NCI-H2081 (cell line): ENCODE measurements at places on chromosomes 5 and 9.

GRCh38 chr5:157444224-157444623 is 15.8 kb upstream of the NIPAL4 start:
- peak; percentile 43 for DNase-seq

DNA sequence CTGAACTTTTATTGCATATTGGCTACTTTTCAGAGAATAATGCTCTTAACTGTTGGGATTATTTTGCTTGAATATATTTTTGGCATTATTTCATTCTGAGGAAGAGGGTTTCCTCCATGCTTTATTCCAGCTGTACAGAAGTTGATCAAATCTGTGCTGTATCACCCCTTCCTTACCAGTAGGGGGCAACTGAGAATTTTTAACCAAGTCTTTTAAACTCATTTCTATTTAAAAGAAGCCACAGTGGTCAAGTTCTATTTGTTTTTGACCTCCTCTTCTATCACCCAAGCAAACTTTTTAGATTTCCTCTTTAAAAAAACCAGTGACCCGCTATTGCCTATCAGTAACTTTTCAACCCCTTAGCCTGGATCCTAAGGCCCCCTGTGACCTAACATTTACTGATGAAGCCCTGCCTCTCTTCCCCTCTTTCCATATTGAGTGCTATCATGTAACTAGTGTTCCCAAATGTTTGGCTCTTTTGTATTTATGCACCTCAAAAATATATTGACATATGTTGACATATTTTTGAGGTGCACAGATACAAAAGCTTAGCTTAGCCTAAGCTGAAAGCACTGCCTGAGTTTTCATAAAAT is 80.6 kb downstream of the FBXO4 start:
- DNase-seq, result no peak

GRCh38 chr5:98942847-98943246 is 14.0 kb upstream of the CHD1 start:
- DNase-seq, result no peak

DNA sequence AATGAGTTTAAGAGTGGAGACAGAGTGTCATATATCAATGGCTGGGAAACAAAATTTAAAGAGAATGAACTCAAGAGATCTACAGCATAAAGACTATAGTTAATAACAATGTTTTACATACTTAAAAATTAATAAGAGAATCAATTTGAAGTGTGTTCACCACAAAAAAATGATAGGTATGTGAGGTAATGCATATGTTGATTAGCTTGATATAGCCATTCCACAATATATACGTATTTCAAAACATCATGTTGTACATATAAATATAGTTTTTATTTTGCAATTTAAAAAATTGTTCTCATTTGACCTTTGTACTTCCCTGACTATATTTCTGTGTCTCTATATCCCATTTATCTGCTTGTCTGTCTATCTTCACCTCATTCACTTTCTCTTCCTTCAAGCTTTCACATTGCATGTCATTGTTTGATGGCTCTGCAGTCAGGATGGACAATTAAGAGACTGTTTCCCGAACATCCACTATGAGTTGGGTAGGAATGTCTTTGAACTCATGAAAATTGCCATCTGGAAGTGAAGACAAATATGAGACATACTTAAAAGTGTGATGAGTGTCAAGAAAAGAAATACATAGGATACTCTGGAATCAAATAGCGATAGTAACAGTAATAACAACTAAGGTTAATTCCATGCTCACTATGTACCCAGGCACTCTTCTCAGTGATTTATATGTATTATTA is 359.9 kb upstream of the ACTBL2 start:
- no peak for DNase-seq

DNA sequence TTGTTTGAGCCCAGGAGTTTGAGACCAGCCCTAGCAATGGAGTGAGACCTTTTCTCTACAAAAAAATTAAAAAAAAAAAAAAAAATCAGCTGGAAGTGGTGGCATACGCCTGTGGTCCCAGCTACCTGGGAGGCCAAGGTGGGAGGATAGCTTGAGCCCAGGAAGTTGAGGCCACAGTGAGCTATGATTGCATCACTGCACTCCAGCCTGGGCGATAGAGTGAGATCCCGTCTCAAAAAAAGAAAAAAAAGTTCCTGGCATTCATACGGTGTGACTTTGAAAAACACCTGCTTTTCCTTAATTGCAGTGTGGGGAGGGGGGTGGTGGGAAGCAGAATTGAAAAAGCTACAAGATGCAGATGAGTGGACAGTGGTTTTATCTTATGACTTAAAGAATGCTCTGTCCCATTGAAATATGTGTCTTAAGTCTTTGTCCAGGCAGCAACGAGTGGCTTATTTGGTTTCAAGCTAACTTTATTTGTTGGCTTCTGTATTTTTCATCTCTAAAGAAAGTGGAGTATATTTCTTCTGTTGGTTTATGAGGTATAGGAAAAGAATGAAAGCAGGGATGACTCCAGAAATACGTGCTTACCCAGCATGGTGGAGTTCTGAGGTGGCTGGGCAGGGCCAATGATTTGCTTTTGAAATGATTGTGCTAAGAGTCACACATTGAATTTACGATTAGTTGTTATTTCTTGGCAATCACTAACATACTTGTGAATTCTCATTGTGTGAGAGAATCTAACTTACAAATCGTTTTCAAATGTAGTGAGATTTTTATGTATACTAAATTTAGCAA is 27.8 kb downstream of the ROPN1L start:
- DNase-seq, result no peak

DNA sequence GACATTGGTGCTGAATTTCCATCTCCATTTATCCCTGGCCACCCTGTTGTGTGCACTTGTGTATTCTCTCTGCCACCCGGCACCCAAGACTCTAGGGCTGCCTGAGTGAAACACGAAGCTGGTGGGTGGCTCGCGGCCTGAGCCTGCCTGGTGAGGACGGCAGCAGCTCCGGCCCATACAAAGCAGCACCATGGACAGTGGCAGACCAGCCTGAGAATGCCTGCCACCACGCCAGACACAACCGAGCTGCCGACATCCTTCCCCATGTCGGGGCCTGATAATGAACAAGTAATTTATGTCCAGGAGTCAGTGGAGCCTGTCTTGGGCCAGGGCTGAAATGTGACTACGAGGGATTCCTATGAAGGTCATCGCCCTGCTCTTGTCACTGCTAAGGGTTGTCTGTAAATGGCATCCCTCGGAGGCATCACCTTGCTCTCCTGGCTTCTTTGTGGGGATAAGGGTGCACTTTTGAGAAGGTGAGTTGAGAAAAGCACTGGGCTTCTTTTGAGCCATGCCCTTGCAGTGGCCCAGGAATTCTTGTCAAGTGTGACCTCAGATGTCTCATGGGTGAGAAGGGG is 175.7 kb downstream of the MELK start:
- no peak for DNase-seq

- peak; percentile 2 for DNase-seq
These were observed 31.7 kb downstream of the GSN start for GRCh38 chr9:121299467-121300282.

GRCh38 chr5:110439296-110439695 is 287.2 kb downstream of the TMEM232 start:
- no peak for DNase-seq

DNA sequence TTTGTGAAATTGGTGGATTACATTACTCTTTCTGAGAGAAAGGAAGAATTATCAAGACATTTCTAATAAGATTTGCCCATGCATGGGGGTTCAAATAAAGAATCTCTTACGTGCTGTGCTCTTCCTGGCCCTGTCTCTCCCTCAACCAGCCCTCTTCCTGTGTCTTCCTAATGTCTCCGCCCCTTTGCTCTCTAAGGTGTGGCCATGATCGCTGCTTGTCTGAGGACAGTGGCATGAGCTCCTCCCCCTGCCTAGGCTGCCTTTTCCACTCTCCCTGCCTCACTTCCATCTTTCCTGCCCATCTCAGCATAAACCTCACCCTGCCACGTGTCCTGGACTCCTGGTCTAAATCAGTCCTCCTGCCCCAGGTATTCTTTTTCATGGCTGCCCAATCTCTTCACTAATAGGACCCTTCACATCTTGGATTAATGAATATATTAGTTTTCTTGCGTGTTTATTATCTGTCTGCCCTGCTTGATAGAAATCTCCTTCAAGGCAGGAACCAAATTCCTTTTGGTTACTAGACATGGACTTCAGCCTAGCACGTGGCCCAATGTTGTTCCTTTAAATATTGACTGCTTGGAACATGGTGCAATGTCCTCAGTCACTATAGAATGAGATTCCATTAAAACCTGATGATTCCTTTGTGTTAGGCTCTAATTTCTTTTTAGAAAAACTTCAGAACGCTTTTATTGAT is 122.3 kb downstream of the MTRR start:
- no peak for DNase-seq

DNA sequence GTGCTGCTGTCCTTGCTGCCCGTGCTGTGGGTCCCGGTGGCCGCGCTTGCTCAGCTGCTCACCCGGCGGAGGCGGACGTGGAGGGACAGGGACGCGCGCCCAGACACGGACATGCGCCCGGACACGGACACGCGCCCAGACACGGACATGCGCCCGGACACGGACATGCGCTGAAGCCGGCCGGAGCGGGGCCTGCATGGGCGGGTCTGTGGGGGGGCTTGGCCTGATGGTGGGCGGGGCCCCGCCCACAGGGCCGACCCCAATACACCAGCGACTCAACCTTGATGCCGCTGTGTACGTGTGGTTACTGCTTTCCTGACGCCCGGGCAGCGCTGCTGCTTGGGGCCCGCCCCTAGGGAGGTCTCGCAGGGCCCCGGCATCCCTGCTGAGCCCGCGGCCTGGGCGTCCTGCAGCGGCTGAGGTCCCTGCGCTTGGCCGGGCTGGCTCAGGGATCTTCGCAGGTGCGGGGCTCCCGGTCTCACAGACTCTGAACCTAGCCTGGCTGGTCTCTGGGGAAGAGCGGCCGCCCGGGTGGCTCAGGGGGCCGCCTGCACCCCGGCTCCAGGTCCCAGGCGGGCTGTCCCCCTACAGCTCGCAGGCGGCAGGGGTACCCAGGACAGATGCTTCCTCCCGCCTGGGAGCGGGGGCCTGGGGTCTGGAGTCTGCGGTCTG is 20.9 kb downstream of the SLC6A18 start:
- DNase-seq, result no peak

- no peak for DNase-seq
These were observed 2.5 kb upstream of the ZNF367 start for GRCh38 chr9:96420468-96421219.

DNA sequence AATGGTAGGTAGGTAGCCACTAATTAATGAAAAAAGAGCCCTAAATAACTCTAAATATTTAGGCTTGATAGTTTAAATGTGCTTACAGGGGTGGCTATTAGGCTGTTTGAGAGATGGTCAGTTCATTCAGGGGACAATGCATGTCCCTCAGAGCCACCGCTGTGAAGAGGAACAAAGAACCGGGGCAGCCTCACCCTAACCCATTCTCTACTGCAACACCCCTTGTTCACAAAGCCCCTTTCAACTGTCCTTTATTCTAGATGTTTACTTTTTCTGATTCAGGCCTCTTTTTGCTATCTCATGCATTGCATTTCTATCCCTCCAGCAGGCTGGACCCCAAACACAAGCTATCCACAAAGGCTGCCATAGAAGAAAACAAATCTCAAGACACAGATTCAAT is 906.7 kb downstream of the NR2F1-AS1 start:
- peak; percentile 21 for DNase-seq

GRCh38 chr5:177442066-177442826 is 4.4 kb upstream of the PRR7 start:
- no peak for DNase-seq

GRCh38 chr5:176406436-176407052 is 9.8 kb downstream of the CLTB start:
- no peak for DNase-seq

- DNase-seq, result no peak
These were observed 205.3 kb upstream of the HAPLN1 start for GRCh38 chr5:83925955-83926337.

DNA sequence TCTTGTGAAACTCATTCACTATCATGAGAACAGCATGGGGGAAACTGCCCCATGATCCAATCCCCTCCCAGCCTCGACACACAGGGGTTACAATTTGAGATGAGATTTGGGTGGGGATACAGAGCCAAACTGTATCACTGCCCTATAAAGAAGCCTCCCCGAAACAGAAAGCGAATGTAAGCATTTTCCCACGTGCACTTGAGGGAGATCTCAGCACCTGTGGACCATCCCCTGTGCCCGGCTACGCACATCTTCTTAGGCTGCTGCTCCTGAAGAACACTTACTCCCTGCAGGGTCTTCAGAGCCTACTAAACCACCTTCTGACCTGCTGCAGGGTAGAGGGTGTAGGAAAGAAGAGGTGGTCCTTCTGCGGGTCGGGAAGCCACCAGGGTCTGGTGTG is 410.2 kb upstream of the IRX2 start:
- DNase-seq, result no peak

GRCh38 chr5:138784590-138784989 is 31.4 kb downstream of the CTNNA1 start:
- no peak for DNase-seq

DNA sequence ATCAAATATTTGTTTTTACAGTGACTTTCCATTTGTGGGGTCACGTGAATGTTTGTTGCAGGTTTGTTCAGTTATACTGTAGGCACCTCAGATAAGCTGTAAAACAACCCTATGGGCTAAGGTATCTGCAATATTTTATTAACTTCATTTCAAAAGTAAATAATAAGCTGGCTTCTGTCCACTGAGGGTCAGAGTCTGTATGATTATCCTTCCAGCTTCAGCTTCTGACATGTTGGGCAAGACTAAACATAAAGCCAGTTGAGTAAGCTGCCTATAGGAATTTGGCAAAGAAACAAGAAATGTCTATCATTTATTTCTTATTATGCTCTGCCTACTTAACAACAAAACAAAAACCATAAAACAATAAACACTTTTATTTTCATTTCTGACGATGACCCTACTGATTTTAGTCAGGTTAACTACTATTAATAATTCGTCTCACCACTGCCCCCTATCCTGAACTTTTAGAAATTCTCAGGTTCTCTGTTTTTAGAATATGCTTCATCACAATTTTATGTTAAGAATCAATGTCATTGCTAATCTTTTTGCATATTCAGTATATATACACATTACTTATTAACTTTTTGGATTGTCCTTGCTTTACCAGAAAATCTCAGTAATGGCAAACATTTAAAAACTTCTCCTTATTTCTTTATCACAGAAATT is 413.6 kb upstream of the ADAMTSL1 start:
- no peak for DNase-seq

GRCh38 chr5:155912291-155912690 is 414.7 kb upstream of the SGCD start:
- no peak for DNase-seq

GRCh38 chr9:69945671-69946141 is 97.9 kb upstream of the MAMDC2 start:
- no peak for DNase-seq

DNA sequence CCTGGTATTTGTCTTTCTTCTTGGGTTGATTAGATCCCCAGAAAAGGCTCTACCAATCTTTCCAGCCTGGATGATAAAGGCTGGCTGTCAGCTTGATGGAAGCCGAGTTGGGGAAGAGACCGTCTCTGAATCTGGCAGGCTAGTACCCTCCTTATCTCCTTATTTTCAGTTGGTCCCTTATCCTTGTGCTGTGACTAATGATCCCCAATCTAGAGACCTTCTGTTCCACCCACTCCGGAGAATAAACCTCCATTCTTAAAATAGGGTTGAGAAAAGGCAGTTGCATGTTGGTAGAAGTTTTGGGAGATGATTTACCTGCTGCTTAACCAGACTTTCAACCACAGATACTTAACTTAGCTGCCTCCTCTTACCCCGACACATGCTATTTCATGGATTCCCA is 52.3 kb downstream of the PRKACG start:
- no peak for DNase-seq
